ENCODE measurements at places on chromosomes 13 and 19.

DNA sequence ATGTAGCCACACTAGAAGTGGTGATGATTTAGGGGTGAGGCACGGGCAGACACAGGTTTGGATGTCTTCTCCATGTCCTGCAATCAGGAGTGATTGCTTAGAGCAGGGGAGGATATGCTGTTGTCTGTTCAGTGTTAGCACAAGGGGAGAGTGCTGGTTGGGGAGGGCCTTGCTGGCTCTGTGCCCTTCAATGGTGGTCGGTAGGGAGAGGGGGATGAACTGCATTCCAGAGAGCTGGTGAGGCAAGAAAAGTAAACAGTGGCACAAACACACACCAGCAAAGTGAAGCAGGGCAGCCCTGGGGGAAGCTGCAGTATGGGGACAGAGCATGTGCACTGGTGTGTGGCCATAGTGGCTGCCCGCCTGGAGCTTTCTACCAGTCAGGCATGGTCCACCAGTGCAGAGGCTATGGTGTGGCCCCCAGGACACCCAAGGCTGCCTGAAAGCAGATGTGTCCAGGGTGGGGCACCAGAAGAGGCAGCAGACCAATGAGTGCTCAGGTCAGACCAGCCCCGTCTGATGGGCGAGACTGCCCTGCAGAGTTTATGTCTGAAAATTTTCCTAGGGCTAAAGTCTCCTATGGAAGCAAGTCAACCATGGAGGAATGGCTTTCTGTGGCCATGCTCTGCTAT is 1676.9 kb downstream of the PCDH9 start:
- no peak for DNase-seq

DNA sequence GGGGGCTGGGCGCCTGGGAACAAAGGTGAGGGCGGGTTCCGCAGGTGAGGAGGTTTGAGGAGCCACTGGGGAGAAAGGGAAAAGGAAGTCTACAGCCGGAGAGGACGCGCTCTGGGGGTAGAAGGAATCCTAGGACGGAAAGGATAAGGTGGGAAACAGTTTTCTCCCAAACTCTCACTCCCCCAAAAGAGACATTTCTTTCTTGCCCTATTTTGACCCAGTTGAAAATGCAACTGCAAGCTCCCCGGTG is 651 bp upstream of the POLR1D start:
- no peak for DNase-seq

DNA sequence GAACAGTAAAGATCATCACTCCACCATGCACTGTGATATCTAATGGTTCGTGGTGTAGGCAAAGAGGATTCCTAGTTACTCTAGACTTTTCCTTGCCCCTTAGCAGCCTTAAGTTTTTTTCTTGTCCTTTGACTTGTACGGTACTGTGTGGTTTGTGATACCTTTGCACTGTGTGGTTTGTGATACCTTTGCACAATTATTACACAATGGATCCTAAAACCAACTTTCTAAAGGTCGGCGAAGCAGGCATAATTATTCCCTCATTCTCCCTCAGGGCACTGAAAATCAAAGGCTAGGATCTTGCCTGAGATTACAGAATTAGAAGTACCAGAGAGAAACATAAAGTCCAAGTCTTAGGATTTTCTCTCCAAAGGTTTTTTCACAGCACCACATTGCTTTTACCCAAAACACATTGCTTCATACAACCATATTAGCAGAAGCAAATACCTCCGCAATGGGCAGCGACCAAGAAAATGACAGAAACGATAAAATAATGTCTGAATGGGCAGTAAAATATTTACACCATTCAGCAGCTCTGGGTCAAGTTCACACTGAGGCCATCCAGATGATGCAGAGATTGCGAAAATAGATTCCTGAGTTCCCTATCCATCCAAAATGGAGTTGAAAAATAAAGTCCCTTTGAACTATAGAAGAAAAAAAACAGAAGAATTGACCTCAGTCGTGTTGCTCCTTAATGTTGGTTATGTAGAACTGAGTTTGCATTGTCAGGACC is 106.4 kb downstream of the FGF14 start:
- no peak for DNase-seq

GRCh38 chr19:55227241-55228014 is 1.1 kb downstream of the TMEM86B start:
- DNase-seq = no peak

GRCh38 chr19:29908963-29909944 is 32.8 kb upstream of the URI1 start:
- DNase-seq = no peak

DNA sequence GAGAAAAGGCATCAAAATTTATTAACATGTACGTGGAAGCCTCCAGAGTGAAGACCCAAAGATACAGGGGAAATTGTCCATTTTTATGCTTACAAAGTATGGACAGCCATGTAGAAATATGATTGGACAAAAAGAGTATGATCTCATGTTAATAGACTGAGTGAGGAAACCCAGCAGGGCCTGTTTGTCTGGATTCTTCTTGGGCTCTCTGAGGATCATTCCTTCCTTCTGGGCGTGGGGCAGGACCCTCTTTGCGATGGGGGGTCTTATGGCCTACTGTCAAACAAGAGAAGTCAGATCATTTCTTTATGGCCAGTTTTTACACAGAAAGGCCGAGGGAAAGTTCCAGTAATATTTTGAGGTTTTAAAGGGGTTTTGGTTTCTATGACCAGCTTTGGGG is 110.8 kb downstream of the ESD start:
- no peak for DNase-seq

DNA sequence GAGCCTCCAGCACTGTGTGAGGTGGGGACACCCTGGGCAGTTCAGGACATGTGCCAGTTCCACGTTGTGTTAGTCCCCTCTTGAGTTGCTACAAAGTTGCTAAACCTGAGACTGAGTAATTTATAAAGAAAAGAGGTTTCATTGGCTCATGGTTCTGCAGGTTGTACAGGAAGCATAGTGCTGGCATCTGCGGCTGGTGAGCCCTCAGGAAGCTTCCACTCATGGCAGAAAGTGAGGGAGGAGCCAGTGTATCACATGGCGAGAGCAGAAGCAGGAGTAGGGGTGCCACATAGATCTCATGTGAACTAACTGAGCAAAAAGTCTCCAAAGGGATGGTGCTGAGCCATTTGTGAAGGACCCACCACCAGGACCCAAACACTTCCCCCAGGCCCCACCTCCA is 33.2 kb downstream of the TRPM4 start:
- no peak for DNase-seq

- DNase-seq = no peak
Measured at GRCh38 chr13:112133499-112134390, 66.8 kb downstream of the SOX1 start.

DNA sequence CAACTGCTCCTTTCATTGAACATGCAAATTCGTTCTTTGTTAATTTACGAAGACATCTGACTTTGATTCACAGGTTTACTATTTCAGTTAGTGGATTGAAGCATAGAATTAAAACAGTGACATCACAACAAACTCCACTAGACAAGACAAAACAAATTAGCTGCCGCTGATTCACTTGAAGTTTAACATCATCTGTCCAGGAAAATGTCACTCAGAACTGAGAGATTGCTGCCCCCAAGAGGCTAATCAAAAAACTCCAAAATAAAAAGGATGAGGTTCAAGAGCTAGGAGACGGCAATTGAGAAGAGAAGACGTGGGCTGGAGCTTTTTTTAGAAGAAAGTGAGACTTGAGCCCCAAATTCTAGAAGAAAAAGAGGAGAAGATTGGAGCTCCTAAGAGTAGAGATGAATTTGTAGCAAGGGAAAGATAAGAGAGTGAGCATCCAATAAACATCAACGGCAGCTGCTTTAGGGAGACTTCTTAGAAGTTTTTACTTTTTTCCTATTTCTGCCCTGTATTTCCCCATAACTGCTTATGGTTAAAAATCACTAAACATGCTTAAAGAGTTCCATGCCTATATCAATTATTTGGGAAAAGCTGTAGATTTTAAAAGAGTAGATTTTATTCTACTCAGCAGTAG is 40.8 kb upstream of the TPP2 start:
- no peak for DNase-seq

GRCh38 chr19:4014541-4015491 is 7.3 kb downstream of the PIAS4 start:
- no peak for DNase-seq

GRCh38 chr19:56547535-56547934 is 8.8 kb downstream of the ZFP28 start:
- DNase-seq = no peak

DNA sequence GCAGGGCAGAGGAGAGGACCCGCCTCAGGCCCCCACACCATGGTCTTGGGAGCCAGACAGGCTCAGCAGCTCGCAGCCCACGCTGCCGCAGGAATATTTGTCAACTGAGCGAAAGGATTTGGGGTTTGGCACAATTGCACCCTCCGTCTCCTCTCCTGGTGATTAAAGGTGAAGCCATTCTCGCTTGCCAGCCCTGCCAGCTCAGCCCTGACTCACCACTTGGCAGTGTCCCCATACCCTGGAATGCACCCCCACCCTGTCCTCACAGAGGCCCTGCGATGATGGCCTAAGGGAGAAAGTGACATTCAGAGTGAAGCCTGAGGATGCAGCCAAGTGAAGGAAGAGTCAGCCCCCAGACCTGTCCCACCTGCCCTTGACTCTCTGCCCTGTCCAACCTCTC is 18.8 kb downstream of the CYTH2 start:
- no peak for DNase-seq

- DNase-seq = no peak
Measured at GRCh38 chr19:5154129-5154798, 185.4 kb downstream of the KDM4B start.

- no peak for DNase-seq
Measured at GRCh38 chr13:43299374-43299773, 276.0 kb downstream of the DNAJC15 start.

- DNase-seq = no peak
Measured at GRCh38 chr13:44967704-44968433, 21.4 kb downstream of the NUFIP1 start.

GRCh38 chr13:50969691-50970090 is 60.1 kb downstream of the RNASEH2B start:
- no peak for DNase-seq

DNA sequence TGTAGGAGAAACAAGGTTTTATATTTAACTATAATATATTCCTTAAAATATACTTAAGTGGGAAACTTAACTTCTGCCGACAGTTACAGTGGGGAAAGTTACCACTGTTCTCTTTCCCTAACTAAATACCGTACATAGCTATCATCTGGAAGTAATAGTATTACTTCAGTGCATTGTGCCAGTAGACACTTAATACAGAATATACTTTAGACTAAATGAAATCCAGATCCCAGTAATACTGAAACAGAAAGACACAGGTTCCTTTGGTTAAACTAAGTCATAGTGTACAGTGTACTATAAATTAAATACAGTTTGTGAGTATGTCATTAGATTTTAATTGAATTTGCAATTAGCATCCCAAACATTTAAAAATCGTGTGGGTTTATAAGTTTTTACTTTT is 107.5 kb downstream of the PCCA start:
- DNase-seq = no peak

DNA sequence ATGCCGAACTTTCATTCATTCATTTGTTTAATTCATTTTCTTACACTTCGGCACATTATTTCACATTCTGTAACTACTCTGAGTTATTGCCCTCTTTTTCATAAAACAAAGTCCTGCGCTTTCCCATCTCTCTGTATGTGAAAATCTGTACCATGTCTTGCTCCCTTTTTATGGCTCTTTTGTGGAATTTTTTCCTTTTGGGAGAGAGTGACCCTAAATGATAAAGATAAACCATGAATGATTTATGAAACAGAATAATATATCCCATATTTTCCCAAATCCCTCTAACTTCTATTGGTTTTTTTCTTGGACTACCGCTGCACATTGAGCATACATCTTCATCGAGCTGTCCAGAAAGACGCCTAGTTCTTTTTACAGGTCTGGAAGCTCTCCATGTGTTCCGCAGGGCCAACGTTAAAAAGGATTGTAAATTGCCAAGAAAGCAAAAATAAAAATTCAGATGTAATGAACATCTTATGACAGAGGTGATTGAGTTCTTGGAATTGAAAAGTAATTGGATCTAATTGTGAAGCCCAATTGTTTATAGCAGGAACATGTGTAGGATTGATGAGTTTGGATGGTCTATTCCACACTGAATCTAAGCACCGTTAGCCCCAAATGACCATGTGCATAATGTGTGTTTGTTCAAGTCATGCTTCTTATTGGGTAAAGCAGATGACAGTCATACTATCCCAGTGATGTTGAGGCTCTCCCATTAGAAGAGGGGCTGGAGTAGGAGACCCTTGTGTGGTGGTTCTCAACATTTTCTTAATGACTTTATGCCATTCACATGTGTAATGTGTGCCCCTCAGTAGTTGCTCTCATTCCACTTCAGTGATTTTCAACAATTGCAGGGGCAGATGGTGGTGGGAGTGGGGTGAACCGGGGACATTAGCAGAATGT is 378.9 kb downstream of the DLEU7 start:
- no peak for DNase-seq

DNA sequence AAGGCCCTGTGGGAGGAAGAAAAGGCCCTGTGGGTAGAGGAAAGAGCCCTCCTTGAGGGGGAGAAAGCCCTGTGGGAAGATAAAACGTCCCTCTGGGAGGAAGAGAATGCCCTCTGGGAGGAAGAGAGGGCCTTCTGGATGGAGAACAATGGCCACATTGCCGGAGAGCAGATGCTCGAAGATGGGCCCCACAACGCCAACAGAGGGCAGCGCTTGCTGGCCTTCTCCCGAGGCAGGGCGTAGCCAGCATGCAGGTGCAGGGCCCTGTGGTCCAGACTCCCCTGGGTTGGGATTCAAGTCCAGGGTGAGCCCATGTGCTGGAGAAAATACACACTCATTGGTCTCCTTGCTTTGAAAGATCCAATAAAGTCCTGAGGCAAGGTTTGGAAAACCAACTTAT is 4.1 kb downstream of the CCDC70 start:
- DNase-seq = no peak

DNA sequence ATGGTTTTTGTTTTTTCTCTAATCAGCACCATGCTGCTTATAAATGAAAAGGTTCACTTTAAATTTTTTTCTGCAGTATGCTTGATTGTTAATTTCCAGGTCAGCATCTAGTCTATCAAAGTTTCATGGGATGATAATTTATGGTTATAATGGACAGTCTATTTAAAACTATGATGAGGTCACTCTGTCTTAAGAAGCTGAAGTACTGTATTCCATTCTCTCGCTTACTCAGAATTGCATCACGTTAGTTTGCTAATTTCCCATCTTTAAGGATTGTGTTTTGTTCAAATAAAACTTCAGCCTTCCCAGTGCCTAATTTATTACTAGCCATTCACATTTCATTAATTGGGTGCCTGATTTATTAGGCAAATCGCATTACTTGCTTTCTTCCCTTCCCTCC is 94.3 kb downstream of the GPC6 start:
- DNase-seq = no peak

Measured in SIG-M5 (cell line).